T-cell (primary cell): ENCODE measurements at places on chromosomes 12 and 14.

DNA sequence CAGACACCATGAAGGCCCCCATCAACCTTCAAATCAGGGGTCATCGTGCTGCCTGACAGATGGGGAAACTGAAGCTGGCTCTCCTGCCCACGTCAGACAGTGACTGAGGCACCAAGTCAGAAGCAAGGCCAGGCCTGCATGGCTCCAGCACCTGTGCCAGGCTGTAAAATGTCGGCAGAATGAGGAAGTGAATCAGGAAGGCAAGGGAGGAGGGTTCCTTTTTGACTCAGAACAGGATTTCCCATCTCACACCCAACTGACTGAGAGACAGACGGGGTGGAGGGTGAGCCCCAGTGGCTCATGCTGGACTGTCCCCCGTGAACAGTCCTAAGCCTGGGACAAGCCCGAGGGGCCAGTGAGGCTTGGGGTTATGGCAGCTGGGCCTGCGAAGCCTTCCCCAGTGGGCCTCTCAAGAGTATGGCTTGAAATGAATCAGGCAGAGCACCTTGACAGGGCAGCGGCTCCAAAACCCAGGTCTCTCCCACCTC is 20.9 kb downstream of the SYNE3 start:
- DNase-seq = no peak

- DNase-seq = no peak
Observed at GRCh38 chr12:55720894-55721444, 776 bp downstream of the RDH5 start.

- no peak for DNase-seq
Observed at GRCh38 chr14:90760591-90761316, 55.5 kb downstream of the TTC7B start.

GRCh38 chr12:42605685-42606084 is 16.1 kb upstream of the PRICKLE1 start:
- no peak for DNase-seq

DNA sequence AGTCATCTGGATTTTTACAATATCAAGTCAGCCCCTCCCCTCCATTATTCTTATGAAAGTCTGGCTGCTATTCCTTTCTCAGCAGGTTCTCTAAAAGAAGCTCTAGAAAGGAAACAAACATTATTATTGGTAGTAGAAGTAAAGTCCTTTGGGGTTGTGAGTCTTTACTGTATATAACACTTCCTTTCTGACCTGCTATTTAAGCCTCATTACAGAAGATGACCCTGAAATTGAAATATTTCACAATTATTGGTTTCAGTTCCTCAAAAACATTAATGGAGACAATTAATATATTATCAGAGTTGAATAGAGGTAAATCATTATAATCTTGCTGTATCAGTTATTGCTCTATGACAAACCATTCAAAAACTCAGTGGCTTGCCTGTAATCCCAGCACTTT is 19.3 kb downstream of the PLEKHA5 start:
- no peak for DNase-seq

DNA sequence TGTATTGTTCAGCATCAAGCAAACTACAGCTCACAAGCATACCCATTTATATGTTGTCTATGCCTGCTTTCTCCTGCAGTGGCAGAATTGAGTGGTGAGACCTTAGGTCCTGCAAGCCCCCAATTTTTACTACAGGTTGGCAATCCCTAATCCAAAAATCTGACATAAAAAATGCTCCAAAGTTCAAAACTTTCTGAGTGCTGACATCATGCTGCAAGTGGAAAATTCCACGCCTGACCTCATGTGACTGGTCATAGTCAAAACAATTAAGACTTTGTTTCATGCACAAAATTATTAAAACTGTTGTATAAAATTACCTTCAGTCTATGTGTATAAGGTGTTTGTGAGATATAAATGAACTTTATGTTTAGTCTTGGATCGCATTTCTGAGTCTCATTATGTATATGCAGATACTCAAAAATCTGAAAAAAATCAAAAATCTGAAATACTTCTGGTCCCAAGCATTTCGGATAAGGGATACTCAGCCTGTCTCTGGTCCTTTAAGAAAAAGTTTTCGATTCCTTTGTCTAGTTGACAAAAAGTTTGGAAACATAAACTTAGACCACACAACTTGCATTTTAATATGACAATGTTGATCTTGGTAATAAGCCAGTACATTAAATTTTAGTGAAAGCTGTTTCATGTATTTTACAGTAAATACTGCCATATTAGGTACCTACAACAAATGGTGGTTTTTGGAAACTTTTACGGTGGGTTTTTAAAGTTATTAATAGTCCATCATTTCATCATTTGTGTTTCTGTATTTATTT is 81.5 kb downstream of the AEBP2 start:
- no peak for DNase-seq

DNA sequence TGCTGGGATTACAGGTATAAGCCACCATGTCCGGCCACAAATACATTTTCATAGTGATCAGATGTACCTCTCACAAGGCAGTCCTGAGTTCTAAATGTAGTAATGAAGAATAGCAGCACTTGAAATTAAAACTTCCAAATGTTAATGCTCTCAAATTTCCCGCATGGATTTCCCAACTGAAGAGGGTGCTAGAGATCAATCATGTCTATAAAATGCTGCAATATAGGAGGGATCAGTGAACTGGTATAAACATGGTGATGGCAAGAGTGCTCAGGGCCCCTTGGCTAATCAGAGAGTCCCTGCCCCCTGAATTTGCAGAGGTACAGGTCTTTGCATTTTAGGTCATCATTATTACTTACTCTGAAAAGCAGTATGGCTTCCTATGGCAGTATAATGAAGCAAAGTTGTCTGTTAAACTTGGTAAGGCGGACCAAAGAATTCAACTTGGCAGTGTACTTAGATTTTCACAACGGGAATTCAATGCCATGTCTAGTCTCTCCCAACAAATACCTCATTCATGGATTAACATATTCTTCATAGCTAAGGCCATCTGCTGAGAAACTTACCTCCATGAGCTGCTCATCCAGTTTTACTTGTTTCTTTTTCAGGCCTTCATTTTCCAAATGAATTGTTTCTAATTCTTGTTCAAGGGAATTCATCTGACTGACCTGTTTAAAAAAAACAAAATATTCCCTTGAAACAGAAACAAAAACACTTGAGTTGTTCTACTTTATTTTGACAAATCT is 67.0 kb upstream of the SAV1 start:
- DNase-seq = no peak

GRCh38 chr12:20832911-20833310 is 22.4 kb downstream of the SLCO1B3 start:
- DNase-seq = no peak

DNA sequence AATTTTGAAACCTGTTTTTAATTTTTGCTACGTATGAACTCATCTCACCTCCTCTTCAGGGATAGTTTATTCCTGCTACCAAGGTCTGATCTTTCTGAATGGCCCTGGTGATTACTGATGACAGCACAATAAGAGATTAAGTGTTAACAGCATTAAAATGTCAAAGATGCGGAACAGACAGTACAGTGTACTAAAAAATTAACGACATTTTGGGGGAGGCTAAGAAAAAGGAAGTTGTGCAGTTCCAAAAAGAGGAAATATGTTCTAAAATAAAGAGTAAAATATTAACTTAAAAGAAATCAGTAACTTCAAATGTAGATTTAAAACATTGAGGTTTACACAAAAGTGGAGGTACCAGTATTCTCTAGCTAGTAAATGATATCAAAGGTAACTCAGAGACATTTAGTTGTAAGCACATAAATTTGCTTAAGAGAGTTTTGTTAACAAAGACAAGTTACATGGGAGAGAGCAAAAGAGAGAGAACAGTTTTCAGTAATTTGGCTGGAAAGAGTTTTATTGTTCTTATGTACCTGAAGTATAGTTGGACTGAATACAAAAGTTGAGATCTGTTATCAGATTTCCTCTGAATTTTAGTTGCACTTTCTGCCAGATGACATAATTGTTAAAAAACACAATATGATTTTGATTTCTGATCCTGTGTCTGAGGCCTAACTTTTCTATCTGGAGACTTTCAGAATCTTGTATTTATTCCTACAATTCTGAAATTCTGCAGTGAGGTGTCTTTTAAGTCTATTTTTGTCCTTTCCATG is 4.2 kb upstream of the CLECL1 start:
- no peak for DNase-seq

- DNase-seq = no peak
Observed at GRCh38 chr12:52735816-52736632, 32.7 kb upstream of the KRT77 start.

DNA sequence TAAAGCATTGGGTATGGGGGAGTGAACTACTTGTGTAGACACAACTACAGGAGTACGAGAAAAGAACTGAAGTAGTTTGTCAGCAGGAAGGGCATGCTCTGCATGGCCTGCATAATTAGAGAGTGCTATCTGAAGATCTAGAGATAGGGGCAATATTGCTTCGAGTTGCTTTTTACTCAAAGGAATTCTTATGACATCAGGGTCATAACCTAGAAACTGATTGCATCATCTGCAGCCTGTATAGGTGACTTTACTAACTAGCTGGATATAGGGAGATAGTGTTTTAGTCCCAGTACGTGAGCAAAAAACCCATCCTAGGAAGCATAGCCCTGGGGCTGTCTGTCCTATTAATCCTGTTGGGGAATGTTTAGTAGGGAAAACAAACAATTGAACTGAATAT is 39.8 kb downstream of the TMTC3 start:
- no peak for DNase-seq
